ENCODE measurements at places on chromosomes 3 and 15.

DNA sequence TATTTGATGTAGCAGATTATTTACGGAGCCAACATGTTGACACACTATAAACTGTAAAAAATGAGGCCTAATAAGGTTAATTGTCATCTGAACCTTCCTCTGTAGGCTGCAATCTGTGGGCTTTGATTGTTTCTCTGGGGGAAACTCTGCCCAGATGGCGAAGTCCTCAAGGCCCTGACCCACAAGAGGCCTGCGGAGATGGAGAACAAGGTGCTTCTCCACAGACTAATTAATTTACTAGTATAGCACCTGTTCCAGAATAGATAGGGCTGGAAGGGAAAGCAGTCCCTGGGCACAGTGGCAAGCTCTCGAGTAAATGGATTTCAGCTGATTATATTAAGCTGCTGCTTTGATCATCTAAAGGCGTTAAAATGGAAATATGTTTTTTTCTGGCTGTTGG is 338.8 kb upstream of the DNAJC19 start:
- DNase-seq: no peak

DNA sequence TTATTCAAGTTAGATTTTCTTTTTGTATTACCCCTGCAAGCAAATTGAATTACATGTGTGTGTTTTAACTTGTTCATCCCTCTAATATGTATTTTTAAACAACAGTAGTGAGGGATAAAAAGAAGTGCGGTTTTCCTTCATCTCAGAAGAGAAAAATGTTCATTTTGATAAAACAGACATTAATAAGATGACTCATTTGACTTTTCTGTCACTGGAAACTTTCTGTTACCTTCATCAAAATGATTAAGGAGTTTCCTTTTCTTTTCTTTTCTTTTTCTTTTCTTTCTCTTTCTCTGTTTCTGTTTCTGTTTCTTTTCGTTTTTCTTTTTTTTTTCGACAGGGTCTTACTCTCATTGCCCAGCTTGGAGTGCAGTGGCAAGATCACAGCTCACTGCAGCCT is 53.0 kb downstream of the ECT2 start:
- DNase-seq: no peak

DNA sequence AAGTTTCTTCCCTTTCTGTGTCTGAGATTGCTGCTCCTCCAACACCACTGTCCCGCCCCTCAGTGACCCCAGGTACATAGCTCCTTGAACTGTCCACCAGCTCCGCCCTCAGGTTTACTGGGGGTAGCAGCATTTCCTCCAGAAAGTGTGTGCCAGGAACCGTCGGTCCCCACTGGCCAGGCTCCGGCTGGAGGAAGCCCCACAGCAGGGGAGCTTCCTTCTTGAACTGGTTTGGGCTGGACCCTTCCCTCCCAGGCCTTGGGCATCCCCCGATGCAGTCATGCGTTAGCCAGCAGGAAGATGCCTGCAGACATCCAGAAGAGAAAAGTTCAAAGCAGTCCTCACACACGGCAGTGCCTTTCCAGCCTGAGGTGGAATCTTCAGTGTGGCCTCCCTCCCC is 19.7 kb downstream of the PAK6 start:
- DNase-seq: no peak

DNA sequence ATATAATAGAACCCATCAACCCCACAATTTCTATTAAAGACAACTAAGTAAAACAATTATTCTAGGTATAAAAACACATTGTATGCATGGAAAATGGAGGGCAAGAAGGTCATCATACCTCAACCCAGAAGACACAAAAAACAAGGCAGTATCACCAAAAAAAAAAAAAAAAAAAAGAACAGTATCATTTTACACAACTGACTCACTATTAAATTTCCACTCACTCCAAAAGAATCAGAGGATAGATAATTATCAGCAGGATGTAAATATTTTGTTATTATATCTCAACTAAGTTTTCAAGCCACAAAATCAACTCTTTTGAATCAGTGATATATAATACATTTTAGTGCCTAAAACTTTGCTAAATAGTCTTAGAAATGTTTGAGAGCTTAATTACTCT is 55.0 kb downstream of the CLASP2 start:
- DNase-seq: no peak

GRCh38 chr3:58164199-58164879 is 46.4 kb downstream of the DNASE1L3 start:
- DNase-seq: no peak

GRCh38 chr15:101293122-101293521 is 1.9 kb downstream of the SNRPA1 start:
- no peak for DNase-seq
